ENCODE measurements at places on chromosomes 4 and X.

- no peak for DNase-seq
Measured at GRCh38 chr4:121164291-121164690, at the start of gene TNIP3. Gene TNIP3, minus strand, starts transcription at chr4:121164321. Its CDS starts 196 bp downstream, at chr4:121164125.

DNA sequence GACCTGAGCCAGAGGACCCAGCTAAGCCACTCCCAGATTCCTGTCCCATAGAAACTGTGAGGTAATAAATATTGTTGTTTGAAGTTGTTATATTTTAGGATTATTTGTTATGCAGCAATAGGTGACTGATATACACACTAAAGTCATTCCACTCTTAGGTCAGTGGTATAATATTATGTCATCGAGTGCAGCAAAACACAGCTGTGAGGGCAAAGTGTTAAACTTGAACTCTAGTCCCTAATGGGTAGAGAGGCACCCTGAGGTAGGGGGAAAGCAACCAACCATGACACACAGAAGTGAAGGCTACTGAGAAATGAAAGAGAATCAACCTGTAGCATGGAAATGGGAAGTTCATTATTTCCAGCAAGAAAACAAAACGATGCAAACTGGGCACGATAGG, 66.6 kb downstream of the ATXN3L start:
- DNase-seq: no peak

GRCh38 chrX:6849716-6850414, 297.6 kb upstream of the STS start:
- DNase-seq: no peak

DNA sequence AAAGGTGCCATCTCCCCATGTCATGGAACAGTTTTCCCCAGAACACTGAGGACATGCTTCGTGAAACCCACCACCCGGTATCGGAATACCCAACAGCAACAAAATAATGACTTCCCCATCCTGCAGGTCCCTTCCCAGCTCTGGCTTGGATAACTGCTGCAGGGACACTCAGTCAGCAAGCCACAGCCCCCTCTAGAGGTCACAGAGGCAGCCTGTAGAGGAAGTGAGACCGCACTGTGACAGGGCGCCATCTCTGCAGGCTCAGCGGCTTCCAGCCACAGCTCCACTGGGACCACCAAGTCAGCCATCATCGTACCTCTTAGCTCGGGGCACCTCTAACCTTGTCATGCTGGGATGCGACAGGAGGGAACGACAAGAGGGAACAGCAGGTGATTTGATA, 315.9 kb downstream of the LDB2 start:
- DNase-seq: no peak

DNA sequence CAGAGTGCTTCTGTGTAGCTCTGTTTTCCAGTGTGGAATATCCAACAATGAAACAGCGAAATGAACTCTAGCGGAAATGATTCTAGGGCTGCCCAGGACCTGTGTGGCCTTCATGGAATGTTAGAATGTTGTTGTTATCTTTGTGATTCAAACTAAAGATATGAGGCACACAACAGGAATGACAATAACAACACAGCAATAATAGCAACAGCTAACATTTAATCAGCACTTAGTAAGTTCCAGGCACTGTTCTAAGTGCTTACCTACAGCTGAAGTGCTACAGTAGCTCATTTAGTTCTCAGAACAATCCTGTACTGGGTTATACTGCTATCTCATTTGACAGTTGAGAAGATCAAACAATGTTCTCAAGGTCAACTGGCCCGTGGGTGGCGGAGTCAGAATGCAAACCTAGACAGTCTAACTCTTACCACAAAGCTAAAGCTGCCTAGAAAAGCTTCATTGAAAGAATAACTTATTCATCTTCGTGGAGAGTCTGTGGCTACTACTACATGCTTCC, 63.7 kb downstream of the MAML3 start:
- no peak for DNase-seq

- DNase-seq: no peak
Measured at GRCh38 chrX:68072041-68072440, 361.3 kb downstream of the OPHN1 start.

DNA sequence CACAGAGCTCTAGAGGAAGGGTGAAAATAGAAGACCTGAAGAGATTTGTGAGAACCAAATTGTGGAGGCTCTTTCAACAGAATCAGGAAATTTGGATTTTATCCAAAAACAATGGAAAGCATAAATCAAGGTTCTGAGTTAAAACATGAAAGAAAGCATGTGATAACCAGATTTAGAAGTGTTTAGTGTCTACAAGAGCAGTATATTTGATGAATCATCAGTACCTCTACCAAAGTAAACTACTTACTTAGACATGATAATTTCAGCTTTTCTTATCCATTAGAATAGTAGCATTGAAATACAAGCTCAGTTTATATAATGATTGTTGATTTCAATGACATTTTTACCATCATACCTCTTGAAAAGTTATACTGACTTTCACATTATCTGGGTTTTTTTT, 25.9 kb upstream of the INTU start:
- no peak for DNase-seq

DNA sequence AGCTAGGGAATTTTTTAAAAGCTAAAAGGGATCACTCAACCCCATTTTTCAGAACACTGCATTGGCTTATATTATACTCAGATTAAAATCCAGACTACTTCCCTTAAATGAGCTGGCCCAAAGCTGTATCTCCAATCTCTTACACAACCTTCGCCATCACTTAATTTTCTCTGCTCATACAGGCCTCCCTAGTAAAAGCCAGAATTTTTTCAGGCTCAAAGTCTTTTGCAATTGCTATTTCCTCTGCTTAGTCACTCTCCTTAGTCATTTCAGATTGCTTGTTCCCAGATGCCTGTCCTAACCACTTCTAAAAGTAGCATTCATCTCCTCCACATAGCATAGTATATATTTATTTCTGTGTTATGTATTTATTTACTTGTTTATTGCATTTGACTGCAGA, 1587.9 kb upstream of the ADGRL3 start:
- no peak for DNase-seq

GRCh38 chr4:163380703-163381102, 37.0 kb downstream of the NPY5R start:
- DNase-seq: no peak

DNA sequence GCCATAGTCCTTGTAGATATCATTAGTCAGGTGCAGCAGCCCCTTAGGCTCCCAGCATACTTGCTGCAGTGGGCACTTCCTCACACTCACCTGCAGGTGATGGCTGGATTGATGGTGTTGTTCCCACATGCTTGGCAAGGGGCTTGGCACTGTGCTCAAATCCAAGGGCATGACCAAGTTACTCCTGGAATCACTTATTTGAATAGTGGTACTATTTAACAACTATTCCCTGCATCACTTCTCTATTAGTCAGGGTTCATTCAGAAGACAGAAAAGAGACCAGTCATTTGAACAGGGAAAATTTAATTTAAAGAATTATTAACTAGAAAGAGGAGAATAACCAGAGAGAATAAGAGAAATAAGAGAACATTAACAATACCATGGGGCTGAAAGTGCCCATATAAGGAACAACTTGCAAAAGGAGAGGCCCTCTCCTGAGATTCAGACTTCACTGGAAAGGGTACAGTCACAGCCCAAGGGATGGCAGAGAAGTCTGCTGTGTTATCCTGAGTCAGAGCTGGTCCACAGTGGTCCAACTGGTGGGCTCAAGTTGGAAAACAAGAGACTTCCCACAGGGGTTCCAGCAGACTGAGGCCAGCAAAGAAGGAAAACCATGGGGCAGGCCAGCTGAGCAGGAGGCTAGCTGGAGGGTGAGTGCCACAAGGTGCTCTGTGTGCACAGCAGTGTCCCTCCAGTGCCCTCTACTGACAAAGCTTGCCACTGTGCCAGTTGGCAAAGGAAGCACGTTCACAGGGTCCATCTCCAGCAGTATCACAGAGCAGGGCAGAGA, 9.8 kb downstream of the SPP1 start:
- no peak for DNase-seq

GRCh38 chrX:18793601-18794089, 86.2 kb downstream of the PPEF1 start:
- no peak for DNase-seq

GRCh38 chr4:59770601-59771264, 1429.4 kb upstream of the ADGRL3 start:
- DNase-seq: no peak

- no peak for DNase-seq
Measured at GRCh38 chr4:81410680-81411079, 61.0 kb downstream of the RASGEF1B start.

DNA sequence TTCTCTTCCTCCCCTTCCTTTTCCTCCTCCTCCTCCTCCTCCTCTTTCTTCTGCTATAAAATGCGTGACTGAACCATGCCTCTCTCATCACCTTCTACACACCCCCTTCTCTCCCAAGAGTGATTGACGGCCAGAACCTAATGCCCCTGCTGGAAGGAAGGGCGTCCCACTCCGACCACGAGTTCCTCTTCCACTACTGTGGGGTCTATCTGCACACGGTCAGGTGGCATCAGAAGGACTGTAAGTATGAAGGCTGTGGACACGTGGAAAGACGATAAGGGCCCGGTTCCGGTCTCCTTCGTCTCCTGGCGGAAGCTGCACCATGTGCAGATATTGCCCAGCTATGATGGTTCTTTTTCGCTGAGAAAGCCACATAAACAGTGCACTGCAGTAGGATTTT, 12.1 kb upstream of the ARSF start:
- DNase-seq: no peak

GRCh38 chr4:113407409-113407808, 354.1 kb downstream of the CAMK2D start:
- no peak for DNase-seq

DNA sequence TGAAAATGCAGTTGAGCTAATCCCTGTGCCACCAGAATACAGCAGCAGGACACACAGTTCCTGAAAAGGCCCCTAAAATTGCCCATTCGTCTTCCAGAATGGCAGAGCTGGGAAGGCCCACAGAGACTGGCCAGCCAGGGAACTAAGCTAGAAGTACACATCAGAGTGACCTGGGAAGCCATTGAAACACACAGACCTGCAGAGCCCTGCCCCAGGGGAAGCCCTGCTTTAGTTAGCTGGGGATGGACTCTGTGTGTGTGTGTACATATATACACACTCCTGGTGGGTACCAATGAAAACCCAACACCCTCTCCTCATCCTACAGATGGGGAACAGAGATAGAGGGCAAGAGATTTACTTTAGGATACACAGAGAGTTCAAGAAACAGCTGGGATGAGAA, 227.7 kb downstream of the HS6ST2 start:
- DNase-seq: no peak

DNA sequence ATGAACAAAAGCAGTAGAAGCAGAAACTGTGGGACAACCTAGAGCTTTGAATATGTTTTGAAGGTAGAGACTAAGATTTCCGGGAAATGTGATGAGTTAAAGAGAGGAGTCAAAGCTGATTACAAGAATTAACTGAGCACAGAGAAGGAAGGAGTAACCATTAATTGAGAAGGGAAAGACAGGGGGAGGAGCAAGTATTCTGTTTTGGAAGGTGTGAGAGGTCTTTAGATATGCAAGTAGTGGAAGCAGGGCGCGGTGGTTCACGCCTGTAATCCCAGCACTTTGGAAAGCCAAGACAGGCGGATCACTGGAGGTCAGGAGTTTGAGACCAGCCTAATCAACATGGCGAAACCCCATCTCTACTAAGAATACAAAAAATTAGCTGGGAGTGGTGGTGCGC, 171.5 kb downstream of the FSTL5 start:
- no peak for DNase-seq

- no peak for DNase-seq
Measured at GRCh38 chr4:40305328-40306170, 29.6 kb upstream of the CHRNA9 start.

DNA sequence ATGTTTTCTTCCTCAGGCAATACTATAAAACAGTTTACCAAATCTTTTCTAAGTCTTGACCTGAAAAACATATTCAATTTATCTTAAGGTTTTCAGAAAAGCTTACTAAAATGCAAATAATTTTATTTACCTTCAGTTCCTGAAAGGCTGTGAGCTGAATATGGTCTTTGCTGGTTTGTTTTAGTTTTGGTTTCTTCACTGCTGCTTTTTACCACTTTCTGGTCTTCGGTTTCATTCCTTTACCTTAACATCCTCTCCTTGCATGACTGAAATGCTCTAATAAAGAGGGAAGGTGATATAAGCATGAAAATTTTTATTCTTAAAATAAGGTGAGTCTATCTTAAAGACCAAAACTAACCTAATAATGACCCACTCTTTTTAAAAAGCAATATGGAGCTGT, 97.1 kb upstream of the NRK start:
- DNase-seq: no peak

DNA sequence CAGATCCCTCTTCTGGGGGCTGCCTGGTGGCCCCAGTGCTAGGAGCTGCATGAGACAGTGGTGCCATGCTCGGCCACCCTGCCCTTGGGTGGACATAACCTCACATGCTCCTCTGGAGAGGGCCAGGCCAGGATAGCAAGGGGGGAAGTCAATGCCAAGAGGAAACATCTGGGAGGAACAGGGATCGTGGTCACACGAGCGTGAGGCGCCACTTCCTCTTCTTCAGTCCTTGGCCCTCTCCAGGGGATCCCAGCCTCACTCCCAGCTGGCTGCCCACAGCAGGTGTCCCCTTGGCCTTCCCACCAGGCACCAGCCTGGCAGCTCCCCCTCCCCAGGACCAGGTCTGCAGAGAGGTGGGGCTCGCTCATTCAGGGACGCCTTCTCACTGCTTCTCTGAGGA, 28.6 kb downstream of the TBC1D14 start:
- DNase-seq: no peak

Data from stimulated activated CD8-positive, alpha-beta memory T cell treated with anti-CD3 and anti-CD28 coated beads, Interleukin-7, amount 100 ng/mL, for 1 hour (primary cell).